CD4-positive, alpha-beta memory T cell (primary cell): ENCODE measurements at places on chromosomes 6 and 20.

GRCh38 chr6:167678102-167679101, 148.3 kb upstream of the AFDN start:
- DNase-seq = no peak

DNA sequence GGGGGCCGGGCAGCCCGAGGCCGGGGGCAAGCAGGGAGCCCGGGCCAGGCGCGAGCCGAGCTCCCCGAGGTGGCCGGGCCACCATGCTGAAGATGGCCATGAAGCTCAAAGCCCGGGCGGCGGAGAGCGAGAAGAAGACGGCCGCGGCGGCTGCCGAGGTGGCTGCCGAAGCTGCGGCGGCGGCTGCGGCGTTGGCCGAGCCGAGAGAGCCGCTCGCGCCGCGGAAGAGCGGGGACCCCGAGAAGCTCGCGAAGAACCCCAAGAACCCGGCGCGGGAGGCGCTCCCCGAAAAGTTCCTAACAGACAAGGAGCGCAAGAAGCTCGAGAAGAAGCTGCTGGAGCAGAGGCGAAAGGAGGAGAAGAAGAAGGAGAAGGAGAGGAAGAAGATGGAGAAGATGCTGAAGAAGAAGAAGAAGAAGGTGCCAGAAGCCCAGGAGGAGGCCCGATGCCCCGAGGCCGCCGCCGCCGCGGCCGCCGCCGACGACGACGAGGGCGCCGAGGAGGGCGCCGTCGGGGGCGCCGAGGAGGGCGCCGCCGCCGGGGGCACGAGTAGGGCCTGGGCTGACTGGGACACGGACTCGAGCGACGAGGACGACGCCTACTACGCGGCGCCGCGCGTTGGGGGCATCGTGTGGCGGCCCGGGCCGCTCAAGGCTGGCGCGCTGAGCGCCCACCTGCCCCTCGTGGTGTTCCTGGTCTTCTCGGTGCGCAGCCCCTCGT, 37.4 kb downstream of the GNAS start:
- no peak for DNase-seq

- no peak for DNase-seq
Observed at GRCh38 chr20:53707371-53708055, 113.9 kb upstream of the ZNF217 start.

- no peak for DNase-seq
Observed at GRCh38 chr6:130927305-130927704, 100.1 kb downstream of the SMLR1 start.

DNA sequence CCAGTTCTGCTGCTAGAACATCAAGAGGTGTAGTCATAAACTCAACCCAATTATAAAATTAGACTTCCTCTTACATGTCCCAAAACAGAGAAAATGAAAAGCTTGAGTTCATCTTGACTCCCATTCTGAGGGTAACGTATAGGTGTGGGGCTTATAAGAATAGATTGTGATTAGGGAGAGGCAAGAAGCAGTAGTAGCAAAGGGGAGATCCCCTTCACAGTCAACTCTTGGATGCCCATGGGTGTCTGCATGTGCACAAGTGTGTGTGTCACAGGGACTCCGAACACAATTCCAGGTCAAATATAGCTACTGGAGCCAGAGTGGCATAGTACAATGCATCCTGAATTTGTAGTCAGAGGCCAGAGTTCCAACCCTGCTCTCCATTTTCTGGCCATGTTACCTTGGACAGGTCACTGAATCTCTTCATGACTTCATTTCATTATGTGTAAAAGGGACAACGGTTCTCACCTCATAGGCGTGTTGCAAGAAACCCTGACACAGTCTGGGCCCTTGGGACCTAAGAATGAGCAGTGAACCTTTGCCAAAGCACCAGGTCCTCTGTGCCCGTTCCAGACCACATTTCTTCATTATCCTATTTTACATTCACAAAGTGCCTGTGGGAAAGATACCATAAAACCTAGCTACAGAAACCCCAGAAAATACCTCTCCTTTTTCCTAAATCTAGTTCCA, 11.8 kb downstream of the GSTA4 start:
- no peak for DNase-seq

- DNase-seq = no peak
Observed at GRCh38 chr20:6502219-6502618, 265.3 kb upstream of the BMP2 start.

DNA sequence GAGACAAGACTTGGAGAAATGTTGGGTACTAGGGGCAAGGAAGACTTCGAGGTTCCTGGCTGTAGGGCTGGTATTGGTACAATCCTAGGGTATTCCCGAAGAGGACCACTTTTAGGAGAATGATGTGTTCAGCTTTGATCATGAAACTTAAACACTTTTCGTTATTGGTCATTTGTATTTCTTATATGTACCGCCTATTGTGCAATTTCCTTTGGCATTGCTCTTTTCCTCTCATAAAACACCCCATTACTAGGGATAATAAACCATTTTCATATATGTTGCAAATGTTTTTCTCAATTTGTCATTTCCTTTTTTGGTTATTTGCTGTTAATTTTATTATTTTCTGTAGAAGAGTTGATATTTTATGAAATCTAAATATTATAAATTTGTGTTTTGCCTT, 18.9 kb upstream of the ARFGEF3 start:
- DNase-seq = no peak
